ENCODE measurements at places on chromosomes 1 and 21.

GRCh38 chr1:3068564-3069431, at the start of gene PRDM16:
Gene PRDM16, plus strand, starts transcription at chr1:3069203. Its CDS starts 57 bp downstream, at chr1:3069260.
- DNase-seq: peak; percentile 29

- DNase-seq: no peak
Measured at GRCh38 chr1:234659538-234659937, 49.6 kb upstream of the IRF2BP2 start.

GRCh38 chr1:211734359-211734758, 58.9 kb upstream of the NEK2 start:
- no peak for DNase-seq

DNA sequence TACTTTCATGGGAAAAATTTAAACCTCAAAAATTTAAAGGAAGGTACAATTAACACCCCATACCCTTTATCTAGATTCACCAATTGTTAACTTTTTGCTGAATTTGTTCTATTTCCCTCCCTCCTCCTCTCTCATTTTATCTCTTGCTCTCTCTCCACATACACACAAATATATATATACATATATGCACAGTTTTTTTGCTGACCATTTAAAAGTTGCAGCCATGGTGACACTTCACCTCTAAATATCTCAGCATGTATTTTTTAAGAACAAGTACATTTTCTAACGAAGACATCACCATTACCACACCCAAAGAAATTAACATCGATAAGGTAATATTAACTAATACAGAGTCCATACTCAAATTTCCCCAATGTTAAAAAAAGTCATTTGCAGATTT, 33.9 kb downstream of the LRIG2 start:
- DNase-seq: no peak

- DNase-seq: no peak
Measured at GRCh38 chr21:41924368-41924754, 29.5 kb downstream of the C2CD2 start.

Measured in CD8-positive, alpha-beta T cell (primary cell).